ENCODE measurements at places on chromosomes 7 and 10.

DNA sequence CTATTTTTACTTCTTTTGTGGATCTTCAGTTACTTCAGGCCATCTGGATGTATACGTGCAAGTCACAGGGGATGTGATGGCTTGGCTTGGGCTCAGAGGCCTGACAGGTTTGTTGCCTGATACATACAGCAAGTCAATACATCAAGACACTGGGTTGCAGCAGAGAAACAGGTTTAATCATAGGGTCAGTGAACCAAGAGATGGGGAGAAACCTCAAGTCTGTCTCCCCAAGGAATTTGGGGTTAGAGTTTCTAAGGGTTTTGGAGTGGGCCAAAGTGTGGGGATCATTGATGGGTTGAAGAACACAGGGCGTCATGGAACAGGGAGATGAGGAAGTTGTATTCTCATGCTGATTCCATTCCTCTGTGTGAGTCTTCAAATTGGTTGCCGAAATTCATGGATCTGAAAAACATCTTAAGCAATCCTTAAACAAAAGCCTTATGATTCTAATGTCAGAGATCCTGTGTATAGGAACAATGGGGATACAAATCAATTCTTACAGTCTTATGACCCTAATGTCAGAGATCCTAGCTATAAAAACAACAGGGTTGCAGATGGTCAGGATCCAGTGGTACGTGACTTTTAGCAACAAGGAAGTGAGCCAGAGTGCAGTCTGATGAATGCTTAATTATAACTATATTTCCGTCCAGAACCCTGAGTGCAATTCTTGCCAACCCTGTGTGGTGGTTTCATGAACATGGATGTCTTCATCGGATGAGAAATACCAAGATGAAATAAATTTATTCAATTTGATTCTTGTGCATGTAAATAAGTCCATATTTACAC, 18.9 kb downstream of the OTUD1 start:
- no peak for DNase-seq

DNA sequence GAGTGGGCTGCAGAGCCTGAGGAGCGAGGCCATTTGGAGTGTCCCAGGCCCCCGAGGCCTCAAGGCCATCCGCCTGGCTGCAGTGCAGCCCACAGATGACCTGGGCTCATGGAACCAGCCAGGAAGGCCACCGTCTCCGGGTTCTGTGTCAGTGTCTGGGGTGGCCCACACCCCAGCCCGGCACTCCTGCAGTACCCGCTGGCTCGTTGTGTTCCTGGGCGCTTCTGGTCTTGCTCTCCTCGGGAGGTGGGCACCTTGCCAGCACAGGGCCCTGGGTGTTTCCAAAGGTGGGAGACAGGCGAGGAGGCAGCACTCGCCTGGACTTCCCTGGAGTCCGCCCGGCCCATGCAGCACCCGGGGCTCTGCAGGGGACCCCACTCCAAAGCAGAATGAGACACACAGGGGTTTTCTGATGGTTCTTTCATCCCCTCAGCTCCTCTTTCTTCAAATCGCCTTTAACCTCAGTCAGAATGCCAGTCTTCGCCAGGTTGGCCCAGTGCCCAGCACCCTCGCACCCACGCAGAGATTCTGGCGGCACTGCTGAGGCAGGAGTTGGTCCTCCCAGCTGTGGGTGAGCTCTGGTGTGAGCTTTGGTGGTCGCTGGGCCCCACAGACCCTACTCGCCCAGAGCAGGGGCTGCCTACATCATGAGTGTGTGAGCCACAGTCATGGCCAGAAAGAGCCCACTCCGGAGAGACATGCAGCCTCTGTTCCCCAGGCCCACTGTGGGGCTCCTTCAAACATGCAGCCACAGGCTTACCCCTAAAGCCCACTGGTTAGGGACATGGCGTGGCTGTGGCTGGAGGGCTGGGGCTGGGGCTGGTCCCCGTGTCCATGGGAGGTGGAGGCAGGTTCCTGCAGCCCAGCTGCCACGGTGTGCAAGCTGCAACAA, 155.7 kb downstream of the EBF3 start:
- no peak for DNase-seq

GRCh38 chr7:155676052-155676451, 31.6 kb downstream of the RBM33 start:
- no peak for DNase-seq

- DNase-seq, result no peak
Measured at GRCh38 chr10:117346574-117346973, 28.7 kb downstream of the PDZD8 start.

DNA sequence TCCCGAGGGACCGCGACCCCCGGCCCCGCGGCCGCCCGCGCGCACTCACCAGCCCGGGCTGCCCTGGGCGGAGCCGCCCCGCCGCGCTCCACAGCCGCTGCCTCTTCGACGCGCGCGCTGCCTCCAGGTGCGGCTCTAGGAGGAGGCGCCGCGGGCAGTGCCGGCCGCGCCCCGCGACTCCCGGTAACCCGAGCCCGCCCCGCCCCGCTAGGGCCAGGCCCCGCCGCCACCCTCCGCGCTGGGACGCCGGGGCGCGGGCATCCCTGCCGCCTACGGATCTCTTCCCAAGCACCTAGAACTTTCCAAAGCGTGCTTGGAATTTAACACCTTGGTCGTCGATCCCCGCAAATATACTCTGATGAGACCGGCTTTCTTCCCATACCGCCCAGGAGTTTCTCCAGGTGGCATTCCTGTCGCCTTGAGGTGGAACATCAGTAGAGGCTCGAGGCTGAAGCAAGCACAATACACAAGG, at the start of gene SLC26A5:
Gene SLC26A5 (minus strand): TSS at position 159 of the 472 bp plus-strand sequence. CDS start 24,693 bp downstream, outside the sequence.
- no peak for DNase-seq

GRCh38 chr10:92164036-92164696, 126.7 kb downstream of the CPEB3 start:
- no peak for DNase-seq

DNA sequence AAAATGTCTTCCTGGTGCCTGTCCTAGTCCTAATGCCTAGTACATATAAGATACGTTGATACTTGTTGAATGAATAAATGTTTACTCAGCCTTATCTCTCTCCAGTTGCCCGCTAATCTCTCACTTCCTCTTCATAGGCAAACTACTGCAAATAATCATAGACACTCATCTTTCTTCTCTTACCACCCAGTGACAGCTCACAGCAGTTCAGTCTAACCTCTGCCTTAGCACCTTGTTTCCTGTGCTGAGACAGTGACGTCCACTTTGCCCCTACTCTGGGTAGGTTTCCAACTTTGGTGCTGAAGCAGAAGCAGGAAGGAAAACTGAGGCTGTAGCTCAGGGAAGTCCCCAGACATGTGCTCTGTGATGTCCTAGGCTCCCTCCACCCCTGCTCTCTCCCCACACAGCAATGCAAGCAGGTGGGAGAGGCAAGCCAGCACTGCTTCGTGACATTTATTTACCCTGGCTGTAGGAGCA, 45.5 kb upstream of the RHOBTB1 start:
- DNase-seq, result no peak

GRCh38 chr7:24908727-24909126, 71.3 kb downstream of the OSBPL3 start:
- DNase-seq, result no peak

- no peak for DNase-seq
Measured at GRCh38 chr10:51624013-51624412, 75.4 kb downstream of the CSTF2T start.

GRCh38 chr10:3868271-3868664, 83.3 kb upstream of the KLF6 start:
- no peak for DNase-seq

GRCh38 chr10:114653926-114654325, 4.1 kb downstream of the ABLIM1 start:
- DNase-seq, result no peak

DNA sequence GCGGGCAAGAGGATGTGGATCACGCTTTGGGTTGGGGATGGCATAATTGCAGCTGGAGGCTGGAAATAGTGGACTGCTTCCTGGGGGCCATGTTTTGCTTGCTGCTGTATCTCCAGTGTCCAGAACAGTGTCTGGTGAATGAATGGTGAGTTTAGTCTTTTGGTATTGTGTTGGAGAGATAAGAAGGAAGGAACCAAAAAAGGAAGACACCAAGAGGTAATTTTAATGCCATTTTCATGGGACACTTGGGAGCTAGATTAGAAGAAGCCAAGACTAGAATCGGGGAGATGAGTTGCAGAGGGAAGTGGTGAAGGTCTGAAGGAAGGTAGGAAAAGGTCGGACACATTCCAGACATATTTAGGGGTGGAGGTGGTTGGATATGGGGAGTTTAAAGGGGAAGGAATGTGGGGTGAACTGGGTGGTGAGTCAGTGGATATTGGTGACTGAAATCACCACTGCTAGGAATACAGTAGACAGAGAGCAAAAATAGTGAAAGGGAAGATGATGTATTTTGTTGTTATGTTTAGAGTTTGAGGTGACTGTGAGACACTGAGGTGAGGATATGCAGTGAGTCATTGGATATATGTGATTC, 76.7 kb downstream of the CCNY start:
- DNase-seq, result peak; percentile 36

DNA sequence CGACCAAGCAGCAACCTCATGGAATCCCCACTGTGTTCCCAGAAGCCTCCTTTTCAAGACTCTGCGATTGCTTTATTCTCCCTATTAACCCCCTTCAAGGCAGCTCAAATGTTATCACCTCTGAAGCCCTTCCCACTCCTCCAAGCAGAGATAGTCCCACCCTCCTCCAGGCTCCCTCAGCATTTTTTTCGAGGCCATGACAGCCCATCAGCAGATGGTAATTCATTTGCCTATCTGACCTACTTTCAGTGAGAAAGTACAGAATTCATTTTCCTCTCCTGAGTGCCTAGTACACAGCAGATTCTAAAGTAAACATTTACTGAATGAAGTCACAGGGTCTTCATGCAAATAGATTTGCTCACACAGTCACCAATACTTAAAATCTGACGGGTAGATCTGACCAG, 47.8 kb downstream of the HERPUD2 start:
- no peak for DNase-seq

DNA sequence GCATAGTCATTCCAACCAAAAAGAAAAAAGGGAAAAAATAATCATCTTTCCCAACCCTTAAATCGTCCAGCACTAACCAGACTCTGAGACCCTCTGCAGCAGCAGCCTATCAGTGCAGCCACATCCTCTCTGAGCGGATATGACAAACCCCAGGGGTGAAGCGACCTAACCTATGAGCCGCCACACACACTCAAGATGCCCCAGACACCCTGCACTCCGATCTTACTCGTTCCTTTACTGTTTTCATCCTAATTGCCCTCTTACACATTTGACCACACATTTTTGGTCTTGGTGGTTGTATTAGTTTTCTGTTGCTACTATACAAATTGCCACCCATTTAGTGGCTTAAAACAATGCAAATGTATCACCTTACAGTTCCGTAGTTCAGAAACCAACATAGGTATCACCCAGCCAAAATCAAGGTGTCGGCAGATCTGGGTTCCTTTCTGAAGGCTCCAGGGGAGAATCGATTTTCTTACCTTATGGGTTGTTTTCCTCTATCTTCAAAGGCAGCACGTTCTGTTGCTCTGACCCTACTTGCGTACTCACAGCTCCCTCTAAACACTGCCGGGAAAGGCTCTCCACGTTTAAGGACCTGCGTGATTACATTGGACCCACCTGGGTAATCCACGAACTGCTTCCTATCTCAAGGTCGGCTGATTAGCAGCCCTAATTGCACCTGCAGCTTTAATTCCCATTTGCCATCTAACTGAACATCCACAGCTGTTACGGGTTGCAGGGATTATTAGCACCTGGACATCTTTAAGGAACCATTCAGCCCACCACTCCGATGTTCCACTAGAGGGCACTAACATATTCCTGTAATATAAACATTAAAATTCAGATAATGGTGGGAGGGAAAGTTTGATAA, 37.3 kb upstream of the PRSS1 start:
- DNase-seq, result peak; percentile 7

DNA sequence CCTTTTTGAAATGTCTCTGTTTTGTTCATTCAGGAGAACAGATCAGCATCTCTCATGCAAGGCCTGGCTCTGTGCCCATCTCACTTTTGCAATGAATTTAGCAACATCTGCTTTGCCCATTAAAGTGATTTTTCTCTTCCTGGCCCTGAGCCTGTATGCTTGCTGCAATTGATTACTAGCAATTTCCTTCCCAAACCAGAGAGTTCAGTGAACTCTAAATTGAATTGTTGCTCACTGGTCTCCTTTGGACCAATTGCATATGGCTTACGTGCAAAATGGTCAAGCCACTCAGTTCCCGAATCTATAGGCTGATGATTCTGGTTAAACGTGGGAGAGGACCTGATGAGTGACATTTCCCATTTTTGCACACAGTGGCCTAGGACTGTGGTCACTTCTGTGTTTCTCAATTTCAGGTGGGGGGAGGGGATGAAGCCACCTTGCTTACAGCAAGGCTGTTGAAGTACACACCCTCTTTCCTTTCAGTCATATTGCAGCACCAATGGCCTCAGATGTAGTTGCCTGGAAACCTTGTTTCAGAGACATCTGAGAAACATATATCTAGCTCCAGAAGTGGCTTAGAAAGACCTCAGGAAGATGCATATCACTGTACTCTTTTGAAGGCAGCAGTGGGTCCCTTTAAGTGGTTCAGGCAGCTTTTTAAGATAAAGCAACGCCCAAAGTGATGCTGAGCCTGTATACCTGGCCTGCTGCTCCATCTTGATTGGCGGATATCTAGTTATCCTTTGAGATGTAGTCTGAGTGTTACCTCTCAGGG, 201.4 kb downstream of the PTEN start:
- no peak for DNase-seq

- DNase-seq, result no peak
Measured at GRCh38 chr7:133858311-133858710, 268.8 kb upstream of the LRGUK start.

Data from fibroblast of skin of scalp (primary cell).